ENCODE measurements at places on chromosomes 3 and 15. TPM values are rescaled to one million over a fixed set of nuclear protein-coding genes. Genes with fewer than 3 reads are reported as not detected.

The TUSC7 gene
- not detected for total RNA-seq

The ITIH3 gene
- total RNA-seq: not detected

The PRICKLE2 gene
- total RNA-seq: not detected

The GHRL gene
- total RNA-seq: 0.22 TPM

The GOLGA8K gene
- 0.29 TPM for total RNA-seq

The PRR20G gene
- total RNA-seq: not detected

The TERC gene
- 21.7 TPM for total RNA-seq

The PLA2G4D gene
- total RNA-seq: not detected

The CACNA1D gene
- not detected for total RNA-seq

The NMB gene
- total RNA-seq: 2.7 TPM

The GATA2 gene
- total RNA-seq: not detected

The CDAN1 gene
- total RNA-seq: 19.0 TPM

The LMCD1 gene
- total RNA-seq: 2.2 TPM

The CD86 gene
- total RNA-seq: 0.52 TPM

GRCh38 chr3:2950159-2950558, 160.0 kb downstream of the IL5RA start:
- no peak for DNase-seq

DNA sequence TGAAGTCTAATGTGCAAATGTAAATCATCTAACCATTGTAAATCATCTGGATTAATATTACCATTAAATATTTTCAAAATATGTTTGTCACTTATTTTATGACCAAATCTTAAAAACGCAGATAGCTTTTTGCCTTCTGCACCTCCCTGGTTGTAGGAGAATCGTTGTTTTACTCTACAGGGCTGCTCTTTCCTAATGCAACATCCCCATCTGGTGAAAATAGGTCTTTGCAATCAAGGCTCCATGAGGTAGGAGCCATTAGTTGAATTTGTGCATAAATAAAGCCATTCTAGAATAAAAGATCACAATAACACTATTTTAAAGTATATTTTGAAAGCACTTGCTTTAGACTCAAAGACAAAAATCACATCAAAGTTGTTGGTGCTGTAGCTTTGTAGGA, 535.6 kb upstream of the AGTR1 start:
- DNase-seq: no peak

DNA sequence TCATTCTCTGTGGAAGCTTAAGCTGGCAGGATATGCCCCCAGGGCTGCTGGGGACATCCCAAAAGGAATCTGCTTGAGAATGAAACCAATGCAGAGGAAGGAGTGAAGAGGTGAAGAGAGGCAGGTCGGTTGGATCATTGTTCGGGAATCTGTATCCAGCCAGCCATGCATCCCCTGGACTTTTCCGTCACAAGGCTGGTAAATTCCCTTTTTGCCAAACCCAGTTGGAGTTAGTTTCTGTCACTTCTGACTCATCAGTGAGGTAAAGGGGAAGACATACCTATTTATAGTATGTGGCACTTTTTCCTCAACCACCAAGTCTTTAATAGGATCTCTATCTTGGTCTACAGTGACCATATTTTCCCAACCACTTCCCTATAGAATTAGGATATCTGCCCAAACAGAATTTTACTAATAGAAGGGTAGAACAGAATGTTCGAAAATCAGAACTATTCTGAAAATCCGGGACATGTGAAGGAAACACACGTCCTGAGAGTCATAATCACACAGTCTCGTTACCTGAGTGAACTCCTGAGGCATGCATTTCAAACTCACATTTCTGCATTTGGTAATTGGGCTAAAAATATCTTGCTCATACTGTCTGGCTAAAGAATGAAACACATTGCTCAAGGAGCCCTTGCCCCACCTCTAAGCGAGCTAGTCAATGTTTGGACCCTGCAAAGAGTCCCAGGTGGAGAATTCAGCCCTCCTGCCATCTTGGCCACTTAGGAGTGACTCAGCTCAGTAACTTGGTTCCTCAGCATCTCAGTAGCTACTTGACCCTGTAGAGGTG, 289.7 kb upstream of the ADAMTS9 start:
- no peak for DNase-seq

GRCh38 chr3:155853214-155854140, 750 bp downstream of the SLC33A1 start:
- DNase-seq: peak; percentile 71

DNA sequence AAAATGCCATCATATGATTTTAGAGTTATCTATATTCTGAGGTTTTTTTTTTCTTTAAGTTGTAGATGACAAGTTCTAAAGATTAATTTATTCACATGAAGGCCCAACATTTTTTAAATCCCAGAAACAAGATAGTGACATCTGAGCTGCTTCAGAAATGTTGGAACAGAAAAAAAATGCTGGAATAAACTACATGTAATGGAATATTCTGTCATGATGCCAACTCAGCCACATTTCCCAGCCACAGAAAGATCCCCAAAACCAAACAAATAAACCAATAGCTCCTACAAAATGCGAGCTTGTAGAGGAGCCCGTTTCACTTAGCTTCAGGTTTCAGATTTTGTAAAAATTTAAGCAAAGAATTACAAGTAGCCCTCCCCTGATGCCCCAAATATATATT, 111.0 kb upstream of the MYO5C start:
- DNase-seq: no peak

DNA sequence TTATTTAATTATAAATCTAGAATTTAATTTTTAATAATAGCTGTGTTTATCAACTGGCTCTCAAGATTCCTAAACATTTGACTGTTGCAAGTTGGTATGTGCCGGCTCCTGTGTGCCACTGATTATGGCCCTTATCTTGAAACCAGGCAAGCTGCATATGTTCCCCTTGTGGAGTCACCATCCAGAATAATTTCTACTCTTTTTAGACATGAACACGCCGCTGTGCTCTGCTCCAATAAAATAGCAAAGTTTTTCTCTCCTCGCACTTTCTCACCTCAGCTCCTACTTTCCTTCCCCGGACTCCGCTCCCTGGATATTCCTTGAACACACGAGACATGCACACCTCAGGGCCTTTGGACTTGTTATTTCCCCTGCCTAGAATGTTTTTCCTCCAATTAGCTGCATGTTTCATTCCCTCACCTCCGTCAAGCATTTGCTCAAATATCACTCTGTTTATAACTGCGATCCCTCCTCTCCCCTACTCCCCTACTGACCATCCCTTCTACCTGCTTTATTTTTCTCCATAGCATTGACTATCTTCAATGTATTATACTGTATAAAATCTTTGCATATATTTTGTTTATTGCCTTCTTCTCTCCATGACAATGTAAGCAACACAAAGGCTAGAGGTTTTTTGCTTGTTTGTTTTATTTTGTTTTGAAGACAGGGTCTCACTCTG, 26.1 kb upstream of the ERICH6 start:
- DNase-seq: no peak

GRCh38 chr3:22659651-22660475, 543.3 kb upstream of the UBE2E2 start:
- DNase-seq: no peak

DNA sequence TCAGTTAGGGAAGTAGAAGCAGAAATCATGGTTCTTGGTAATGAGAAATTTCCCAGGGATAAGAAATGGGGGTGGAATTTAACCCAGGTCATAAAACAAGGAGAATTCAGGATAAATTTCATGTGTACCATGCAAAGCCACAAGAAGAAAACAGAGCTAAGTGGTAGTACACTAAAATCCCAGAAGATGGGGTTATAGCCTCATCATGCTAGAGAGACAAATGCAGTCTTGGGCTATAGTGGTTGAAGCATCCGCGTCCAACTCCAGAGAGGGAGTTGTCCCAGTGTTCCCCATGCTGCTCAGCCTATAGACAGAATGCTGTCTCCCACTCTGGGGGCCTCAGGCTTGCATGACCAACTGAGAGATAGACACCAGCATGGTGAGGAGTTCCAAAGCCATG, 36.2 kb upstream of the CLRN1 start:
- no peak for DNase-seq

GRCh38 chr3:107822308-107822707, 268.5 kb downstream of the CD47 start:
- DNase-seq: no peak

GRCh38 chr3:102443021-102443420, 8.2 kb downstream of the ZPLD1 start:
- no peak for DNase-seq

GRCh38 chr3:129992781-129993180, 18.3 kb downstream of the TRH start:
- no peak for DNase-seq

- peak; percentile 67 for DNase-seq
Observed at GRCh38 chr3:152834776-152835600, at the start of gene P2RY1. Gene P2RY1, plus strand, starts transcription at chr3:152835131. Its CDS starts 652 bp downstream, at chr3:152835783.

DNA sequence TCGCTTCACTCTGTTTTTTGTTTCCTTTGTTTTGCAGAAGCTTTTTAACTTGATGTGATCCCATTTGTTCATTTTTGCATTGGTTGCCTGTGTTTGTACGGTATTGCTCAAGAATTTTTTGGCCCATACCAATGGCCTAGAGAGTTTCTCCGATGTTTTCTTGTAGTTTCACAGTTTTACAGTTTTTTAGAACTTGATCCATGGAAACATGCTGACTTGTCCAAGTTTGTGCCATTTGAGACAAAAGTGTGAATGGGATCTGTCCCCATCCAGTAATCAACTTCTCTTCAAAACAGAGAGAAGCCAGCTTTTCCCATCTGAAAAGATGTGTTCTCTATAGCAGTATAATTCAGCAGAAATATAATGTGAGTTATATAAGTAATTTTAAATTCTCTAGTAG, 266.5 kb upstream of the LRTM1 start:
- no peak for DNase-seq

DNA sequence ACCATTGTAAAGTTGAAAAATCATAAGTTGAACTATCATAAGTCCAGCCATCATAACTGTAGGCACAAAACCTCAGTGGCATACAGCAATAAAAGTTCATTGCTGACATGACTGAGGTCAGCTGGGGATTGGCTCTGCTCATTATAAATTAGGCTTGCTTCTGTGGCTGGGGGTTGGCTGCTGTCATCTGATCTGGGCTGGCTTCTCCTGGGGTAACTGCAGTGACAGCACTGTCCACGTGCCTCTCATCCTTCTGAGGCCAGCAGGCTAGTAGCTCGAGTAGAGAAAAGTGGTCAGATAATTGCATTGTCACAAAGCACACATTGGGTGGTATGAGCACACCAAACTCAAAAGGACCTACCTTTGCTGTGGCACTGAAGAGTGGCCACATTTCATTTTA, 31.3 kb downstream of the CMTM7 start:
- no peak for DNase-seq

GRCh38 chr3:195438371-195438770, 4.4 kb downstream of the ACAP2 start:
- DNase-seq: no peak

DNA sequence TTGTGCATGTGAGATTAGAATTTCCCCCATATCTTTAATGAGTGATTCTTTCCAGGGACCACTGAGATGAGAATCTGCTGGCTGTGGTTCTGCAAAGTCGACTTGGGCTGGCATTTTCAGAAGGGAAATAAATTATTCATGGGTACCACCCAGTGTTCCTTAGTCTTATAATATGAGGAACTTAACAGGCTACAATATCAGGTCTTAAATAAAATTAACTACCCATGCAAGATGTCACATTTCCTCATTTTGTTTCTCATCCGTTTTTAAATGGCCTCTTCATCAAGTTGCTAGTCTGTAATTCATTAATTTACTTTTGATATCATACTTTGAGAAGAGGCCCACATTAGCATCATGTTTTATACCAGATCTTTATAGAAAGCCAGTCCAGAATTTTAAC, 58.3 kb upstream of the SKOR1 start:
- DNase-seq: no peak

- DNase-seq: no peak
Observed at GRCh38 chr3:53534676-53535400, 40.4 kb downstream of the CACNA1D start.

- DNase-seq: peak; percentile 42
Observed at GRCh38 chr3:11155341-11156025, 1.2 kb downstream of the HRH1 start.

DNA sequence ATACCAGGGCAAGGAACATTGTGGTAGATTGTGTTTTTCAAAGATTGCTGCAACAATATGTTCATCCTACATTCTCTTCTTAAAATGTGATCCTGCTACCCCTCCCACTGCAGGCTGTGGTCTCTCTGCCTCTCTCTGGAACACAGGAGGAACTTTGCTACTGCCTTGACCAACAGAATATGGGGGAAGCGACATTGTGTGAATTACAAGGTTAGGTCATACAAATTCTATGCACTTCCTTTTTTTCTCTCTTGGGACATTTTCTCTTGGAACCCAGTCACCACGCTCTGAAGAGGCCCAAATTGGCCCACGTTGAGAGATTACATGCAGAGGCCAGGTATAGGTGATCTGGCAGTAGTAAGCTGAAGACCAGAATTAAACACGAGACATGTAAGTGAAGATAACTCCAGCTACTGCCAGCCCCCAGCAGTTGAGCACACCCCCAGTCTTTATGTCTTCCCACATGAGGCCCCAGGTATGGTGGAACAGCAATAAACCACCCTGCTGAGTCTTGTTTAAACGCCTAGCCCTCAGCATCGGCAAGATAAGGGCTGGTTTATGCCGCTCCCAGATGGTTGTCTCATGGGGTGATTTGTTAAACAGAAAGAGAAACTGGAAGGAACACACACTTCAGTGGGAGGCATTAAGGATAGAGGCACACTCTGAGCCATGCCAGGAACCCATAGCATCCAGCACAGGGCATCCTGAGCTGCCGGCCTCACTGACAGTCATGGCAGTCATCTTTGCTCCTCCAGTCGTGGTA, 59.9 kb downstream of the FAM43A start:
- DNase-seq: no peak

GRCh38 chr3:144524531-144524930, 552.9 kb downstream of the DIPK2A start:
- DNase-seq: no peak

DNA sequence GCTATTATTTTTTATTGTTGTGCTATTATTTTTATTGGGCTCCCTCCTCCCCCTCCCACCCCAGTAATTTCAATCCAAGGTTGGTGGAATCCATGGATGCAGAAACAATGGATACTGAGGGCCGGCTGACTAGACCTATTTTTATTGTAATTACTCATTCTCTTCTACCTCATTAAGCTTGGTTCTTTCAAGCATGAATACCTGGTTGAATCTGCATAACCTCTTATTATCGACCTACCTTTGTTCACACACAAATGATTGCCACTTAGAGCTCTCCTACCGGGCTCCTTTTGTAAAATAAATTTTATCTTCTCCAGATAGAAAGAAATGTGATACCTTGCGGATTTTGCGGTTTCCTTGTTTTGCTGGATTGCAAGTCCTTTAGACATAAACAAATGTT, 31.6 kb downstream of the BTD start:
- DNase-seq: no peak

- DNase-seq: no peak
Observed at GRCh38 chr3:192408647-192409200, 318.6 kb downstream of the FGF12 start.

GRCh38 chr3:54476891-54477290, 354.5 kb downstream of the CACNA2D3 start:
- DNase-seq: no peak

GRCh38 chr3:125202197-125202596, 10.4 kb downstream of the SLC12A8 start:
- DNase-seq: peak; percentile 49

- DNase-seq: peak; percentile 14
Observed at GRCh38 chr3:158103081-158103886, 2.9 kb downstream of the SHOX2 start.

GRCh38 chr3:5021116-5022092, 42.2 kb downstream of the BHLHE40 start:
- peak; percentile 56 for DNase-seq

- DNase-seq: no peak
Observed at GRCh38 chr15:55546718-55547117, 38.7 kb upstream of the DNAAF4 start.
